ENCODE measurements at places on chromosomes 5 and 9.

- no peak for DNase-seq
Measured at GRCh38 chr5:80904533-80905187, 55.5 kb upstream of the RASGRF2 start.

DNA sequence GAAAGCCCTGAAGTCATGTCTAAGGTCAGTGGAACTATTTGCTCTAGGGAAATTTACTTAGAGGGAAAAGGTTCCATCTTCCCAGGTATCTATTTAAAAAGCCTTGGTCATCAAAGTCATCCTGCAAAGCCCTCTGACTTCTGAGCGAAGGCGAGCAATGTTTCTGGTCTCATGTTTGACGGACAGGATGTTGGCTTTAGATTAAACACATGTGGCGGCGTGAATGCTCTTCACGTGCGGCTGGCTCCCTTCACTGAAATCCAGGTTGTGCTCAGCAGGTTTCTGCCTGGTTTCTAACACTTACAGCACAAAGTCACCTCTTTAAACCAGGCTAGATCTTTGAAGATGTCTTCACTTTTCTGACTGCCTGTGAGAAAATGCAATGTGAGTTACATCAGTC lies 5.7 kb upstream of the ZBTB34 start:
- DNase-seq, result no peak

GRCh38 chr5:87139795-87140194 lies 127.9 kb upstream of the RASA1 start:
- DNase-seq, result no peak

DNA sequence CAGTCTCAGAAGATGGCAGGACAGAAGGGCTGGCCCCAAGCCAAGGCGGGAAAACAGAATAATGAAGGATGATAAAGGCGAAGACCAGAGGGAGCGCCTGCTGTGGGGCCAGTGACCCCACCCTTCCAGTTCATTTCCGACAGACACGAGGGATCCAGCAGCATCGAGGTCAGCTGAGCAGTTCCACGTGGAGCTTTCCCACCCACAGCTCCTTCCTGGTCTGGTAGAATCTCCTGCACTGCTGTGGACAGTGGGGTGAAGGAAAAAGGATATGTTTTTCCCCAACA lies 265.9 kb upstream of the VLDLR start:
- no peak for DNase-seq

GRCh38 chr5:76401801-76402250 lies 1.3 kb upstream of the IQGAP2 start:
- DNase-seq, result no peak

- no peak for DNase-seq
Measured at GRCh38 chr5:134651531-134651930, 2.9 kb downstream of the SEC24A start.

- no peak for DNase-seq
Measured at GRCh38 chr9:107008011-107008410, 145.0 kb downstream of the ZNF462 start.

Data from T1000 (cell line).